ENCODE measurements at places on chromosomes 3 and 15. TPM values are rescaled to one million over a fixed set of nuclear protein-coding genes. Genes with fewer than 3 reads are reported as not detected.
A peak's percentile ranks its signal among the peaks of the same experiment; 100 is the strongest.

CLDN11 gene
- polyA plus RNA-seq = 200 TPM

GRCh38 chr3:15096046-15096445 lies 2.9 kb downstream of the RBSN start:
- DNase-seq = no peak

- DNase-seq = peak; percentile 69
Measured at GRCh38 chr3:57544181-57545125, at the start of gene DNAH12. TSS of gene DNAH12 (minus strand) at chr3:57544344. CDS start at chr3:57542870, 1,474 bp downstream.

GRCh38 chr3:183339461-183340086 lies 86.5 kb downstream of the B3GNT5 start:
- DNase-seq = no peak

- DNase-seq = no peak
Measured at GRCh38 chr15:70017025-70017424, 80.7 kb downstream of the TLE3 start.

RTP1 gene
- polyA plus RNA-seq = not detected

DNA sequence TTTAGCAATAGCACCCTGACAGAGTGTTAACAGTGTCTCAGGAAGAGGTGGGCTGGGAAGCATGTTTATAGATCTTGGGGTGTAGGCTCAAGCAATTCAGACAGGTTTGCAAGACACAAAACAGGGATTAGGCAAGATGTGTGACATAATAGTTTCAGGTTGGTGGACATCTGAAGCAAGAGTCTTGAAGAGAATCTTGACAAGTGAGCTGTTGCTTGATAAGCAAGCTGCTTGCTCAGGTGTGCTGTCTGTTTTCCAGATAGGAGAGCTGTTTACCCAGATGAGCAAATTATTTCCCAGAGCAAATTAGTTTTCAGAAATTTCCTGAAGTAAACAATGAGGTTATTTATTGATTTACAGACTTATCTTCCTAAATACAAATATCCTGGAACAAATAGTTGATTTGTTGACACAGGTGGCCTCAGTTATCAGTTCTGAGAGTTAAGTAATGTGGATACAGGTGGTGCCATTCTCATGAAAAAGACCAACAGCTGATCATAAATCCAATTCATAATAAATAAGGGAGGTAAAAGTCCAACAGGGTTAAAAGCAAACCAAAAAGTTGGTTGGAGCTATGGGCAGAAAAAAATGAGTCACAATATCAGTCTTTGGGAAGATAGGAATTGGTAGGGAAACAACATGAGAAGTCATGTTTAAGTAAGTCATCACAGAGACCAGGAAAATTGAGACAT lies 437.3 kb downstream of the TBL1XR1 start:
- DNase-seq = no peak

UACA gene
- polyA plus RNA-seq = 105 TPM

DNA sequence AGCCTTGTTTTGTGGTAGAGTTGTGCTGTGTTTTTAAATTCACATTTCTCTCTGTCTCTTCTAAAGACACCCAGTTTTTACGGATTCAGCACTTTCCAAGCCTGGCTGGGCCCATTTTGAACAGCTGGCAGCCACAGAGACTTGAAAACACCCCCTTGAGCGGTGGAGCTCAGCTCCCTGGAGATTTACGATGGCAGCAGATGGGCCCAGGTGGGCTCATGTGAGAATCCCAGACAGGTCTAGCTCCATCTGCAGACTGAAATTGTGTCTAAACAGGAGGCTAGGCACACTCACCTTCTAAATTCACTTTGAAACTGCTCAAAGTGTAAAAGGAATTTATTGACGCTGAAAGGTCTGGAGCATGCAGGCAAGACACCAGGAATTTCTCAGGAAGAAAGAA lies 232.0 kb upstream of the HES1 start:
- no peak for DNase-seq

DNA sequence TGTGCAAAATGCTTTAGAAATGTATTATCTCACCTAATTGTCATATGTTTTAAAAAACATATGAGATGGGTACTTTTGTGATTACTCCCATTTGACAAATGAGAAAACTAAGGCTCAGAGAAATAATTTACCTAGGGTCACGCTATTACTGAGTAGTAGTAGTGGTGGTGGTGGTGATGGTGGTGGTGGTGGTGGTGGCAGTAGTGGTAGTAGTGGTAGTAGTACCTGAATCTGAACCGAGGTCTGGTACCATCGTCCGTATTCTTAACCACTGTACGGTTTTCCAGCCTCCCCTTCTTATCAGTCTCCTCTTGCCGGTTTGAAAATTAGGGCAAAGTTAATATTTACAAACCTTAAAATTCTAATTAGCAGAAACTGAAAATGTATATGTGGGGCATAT lies 102.4 kb downstream of the KLHL25 start:
- DNase-seq = no peak

DNA sequence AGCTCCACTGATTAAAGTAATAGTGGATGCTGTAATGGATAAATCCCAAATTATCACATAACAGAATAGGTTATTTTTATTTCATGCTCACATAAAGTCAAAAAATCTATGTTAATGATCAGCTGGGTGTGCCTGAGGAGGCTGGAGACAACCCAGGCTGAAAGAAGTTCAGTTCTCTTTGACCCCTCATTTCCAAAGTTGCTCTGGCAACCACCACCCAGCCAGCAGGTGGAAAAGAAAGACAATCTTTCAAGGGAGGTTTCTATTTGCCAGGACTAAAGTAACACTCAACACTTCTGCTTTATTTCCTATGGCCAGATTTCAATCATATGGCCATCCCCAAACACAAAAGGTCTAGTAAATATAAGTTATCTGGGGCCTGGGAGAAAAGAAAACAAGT lies 48.8 kb upstream of the ANKRD28 start:
- no peak for DNase-seq

DNA sequence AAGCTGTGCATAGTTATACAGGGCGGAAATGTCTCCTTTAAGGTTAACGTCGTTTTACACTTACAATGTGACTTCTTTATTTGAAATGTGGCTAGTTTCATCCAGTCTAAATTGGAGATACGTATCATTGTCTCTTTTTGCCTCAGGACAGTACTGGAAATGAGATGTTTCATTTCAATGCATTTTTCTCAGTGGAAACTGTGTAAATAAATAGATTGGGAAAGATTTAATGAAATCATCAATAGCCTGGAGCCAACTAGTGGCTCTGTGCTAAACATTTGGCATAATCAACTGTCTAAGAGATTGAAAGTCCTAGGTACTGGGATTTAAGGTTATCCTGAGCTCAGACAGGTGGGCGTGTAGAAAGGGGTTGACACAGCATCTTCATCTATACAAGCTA lies 691.5 kb upstream of the CCDC54 start:
- DNase-seq = no peak

DNA sequence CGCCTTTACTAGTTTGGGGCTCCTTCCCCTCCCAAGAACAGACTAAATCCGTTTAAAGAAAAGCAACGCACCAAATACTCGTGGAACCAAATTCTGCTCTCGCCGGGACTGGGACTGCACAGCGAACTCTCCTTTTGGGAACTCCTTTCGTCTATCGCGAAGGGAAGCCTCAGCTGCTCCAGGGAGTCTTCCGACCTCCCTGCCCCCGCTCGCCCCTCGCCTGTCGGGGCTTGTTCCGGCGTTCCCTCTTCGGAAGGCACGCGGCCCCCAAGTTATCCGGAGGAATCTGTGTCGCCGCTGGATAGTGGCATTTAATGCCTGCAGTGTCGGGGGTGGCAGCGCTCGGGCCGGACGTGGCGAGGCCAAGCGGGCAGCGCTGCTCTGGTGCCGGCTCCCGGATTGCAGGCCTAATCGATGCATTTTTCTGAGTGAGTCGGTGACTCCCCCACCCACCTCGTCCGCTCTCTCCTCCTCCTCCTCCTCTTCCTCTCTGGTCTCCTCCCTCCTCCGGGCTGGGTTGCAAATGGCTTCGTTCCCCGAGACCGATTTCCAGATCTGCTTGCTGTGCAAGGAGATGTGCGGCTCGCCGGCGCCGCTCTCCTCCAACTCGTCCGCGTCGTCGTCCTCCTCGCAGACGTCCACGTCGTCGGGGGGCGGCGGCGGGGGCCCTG lies at the start of gene TRIM71:
Gene TRIM71 (plus strand): TSS at position 440 of the 671 bp plus-strand sequence. CDS start 84 bp downstream, at position 524.
- DNase-seq = no peak

DNA sequence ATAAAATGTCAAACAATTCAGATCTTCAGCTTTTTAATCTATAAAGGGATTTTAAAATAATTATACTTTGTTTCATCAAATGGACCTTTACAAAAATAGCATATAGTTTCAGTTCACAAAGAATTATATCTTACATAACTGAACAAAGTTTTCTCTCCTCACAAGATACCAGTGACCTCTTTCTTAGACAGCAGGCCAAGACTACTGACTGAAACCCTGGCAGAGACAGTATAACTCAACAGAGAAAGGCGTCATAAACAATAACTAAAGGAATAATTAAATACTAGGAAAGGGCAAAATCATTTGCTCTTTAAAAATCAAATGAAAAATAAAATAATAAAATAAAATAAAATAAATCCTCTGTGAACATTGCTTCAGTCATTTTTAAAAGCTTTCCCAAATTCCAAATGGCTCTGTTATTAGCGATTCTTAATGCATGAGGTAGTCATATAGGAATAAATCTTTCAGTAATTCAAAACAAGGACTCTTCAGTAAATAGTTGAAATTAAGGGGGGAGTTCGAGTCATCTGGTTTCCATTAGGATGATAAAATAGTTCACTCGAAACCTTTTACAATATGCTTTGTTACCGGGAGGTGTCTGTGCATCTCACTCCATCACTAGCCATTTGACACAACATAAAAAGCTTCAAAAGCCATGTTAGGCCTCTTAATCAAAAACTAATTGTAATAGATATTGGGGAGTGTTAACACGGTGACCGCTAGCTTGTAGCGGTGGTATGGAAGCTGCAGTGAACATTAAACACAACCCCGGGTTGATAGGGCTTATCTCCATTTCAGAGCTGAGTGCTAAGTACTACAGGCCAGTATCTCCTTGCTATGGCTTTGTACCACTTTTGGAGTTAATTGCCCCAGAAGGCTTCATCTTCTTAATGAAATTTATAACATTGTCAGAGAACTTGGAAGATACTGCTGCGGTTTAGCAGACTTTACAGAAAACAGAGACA lies 142.9 kb upstream of the NR2F2 start:
- no peak for DNase-seq

HRG gene
- 2.5 TPM for polyA plus RNA-seq

CLDN16 gene
- 44.6 TPM for polyA plus RNA-seq

ZXDC gene
- polyA plus RNA-seq = 33.9 TPM

PTX3 gene
- 18.1 TPM for polyA plus RNA-seq

- no peak for DNase-seq
Measured at GRCh38 chr3:135125171-135125801, 330.2 kb downstream of the EPHB1 start.

SCN11A gene
- 1.4 TPM for polyA plus RNA-seq

- no peak for DNase-seq
Measured at GRCh38 chr3:138938056-138938876, 8.7 kb downstream of the FOXL2 start.

- no peak for DNase-seq
Measured at GRCh38 chr3:58022490-58022889, 14.3 kb downstream of the FLNB start.

GRCh38 chr3:53109190-53109589 lies 21.0 kb downstream of the RFT1 start:
- no peak for DNase-seq

SLC28A2 gene
- polyA plus RNA-seq = not detected

GRCh38 chr15:64348455-64348854 lies 7.5 kb downstream of the CSNK1G1 start:
- no peak for DNase-seq

All from left renal pelvis (tissue), 4 donors.